Transverse colon (tissue), 4 donors: ENCODE measurements at places on chromosomes 7 and 10. TPM values are rescaled to one million over a fixed set of nuclear protein-coding genes. Genes with fewer than 3 reads are reported as not detected.

The LRMDA gene
- 7.8 TPM for total RNA-seq

The OPALIN gene
- total RNA-seq: not detected

The PAX2 gene
- total RNA-seq: not detected

The NUTM2B gene
- total RNA-seq: 6.8 TPM

The TMEM196 gene
- total RNA-seq: not detected

The UTF1 gene
- not detected for total RNA-seq

The KCNH2 gene
- 22.4 TPM for total RNA-seq

The RNF133 gene
- 1.2 TPM for total RNA-seq

The PRKCQ gene
- 0.60 TPM for total RNA-seq

The MYOZ1 gene
- total RNA-seq: not detected
